ENCODE measurements at places on chromosomes 3 and 15.

DNA sequence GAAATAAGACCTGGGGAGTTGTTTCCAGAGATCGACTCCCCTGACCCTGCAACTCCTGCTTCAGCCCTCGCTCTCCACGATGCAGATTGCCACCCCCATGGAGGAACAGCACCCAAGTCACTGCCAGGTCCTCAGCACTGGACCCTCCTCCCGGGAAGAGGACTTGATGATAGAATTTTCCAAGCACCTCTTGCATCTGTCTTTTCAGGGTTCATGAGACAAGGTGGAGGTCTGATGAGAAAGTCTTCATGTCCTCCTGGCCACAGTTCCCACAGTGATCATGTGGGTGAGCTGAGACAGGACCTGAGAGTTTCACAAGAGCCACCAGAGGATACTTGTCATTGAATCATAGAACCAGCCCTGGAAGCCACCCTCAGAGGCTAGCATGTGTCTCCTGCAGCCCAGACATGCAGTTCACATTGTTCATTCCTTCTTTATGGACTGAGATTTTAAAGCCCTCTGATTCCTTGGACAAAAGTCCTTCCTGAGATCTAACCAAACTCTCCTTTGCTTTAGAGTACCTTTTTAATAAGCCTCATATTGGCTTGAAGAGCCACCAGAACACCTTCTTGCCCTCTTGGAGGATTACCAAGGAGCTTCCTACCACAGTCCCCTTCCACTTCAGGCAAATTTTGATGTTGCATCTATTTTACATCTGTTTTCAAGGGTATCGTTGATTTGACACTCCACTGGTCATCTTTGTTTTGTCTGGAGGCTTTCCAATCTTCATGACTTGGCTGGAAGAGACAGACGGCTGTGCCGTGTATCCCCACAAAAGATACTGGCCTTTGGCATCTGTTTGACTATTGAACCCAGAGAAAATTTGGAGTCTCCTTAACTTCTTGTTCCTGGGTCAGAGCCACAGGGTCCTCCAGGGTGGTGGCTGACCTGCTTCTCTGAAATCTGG, 224.8 kb upstream of the BHLHE40 start:
- no peak for DNase-seq

DNA sequence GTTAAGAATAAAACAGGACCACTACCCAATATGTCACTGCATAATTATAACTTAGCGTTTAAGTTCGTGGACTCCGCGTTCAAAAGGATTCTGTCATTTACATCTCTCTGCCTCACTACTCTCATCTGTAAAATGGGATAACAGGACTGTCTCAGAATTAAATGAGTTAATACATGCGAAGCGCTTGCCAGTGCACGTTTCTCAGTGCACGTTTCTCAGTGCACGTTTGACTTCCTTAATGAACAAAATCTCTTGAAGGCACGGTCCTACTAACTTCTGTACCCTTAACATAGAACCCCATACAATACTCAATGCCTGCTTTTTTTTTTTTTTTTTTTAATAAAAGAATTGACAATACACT, 499 bp downstream of the RABL3 start:
- DNase-seq = no peak

- no peak for DNase-seq
These were observed 298.6 kb upstream of the ZNF717 start for GRCh38 chr3:76083992-76084391.

- no peak for DNase-seq
These were observed 86.1 kb downstream of the RTP4 start for GRCh38 chr3:187454085-187454815.

DNA sequence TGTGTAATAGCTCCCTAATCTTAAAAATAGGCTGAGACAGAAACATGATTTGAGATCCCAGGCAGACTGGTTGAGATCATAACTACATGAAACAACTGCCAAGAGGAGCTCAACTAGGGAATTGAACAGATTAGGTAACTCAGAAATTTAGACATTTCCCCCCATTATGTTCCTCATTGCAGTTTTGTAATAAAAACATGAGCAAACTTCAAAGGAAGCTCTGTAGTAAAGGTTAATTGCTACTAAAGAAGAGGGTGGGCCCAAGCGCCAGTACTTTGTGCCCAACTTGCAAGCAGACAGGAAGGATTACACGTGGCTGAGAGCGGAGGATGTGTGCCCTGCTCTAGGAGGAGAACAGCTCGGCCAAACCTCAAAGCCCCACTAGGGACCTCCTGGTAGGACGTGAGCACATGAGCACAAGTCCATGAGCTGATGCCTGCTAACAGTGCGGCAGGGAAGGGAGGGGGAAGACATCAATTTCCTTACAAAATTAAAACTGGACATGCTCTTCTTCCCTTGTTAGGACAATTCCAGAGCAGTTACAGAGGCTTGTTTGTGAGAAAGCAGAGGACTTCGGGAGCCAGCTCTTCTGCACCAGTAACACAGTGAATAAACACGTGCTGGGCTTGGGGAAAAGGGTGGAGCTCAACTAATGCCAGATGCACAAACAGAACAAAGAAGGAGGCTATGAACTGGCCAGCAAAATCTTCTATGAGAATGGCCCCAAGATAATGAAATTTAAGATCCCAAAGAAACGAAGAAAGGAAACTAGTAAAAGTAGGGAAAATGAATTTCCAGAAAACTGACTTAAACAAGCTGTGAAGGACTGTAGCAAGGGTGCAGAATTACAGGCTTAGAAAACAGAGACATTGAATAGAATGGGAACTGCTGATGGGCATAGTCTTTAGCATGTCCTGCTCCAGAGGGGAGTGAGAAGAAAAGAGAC, 275.5 kb downstream of the MECOM start:
- DNase-seq = no peak
